Bronchial epithelial cell (primary cell): ENCODE measurements at places on chromosomes 3 and 15.
A peak's percentile ranks its signal among the peaks of the same experiment; 100 is the strongest.

DNA sequence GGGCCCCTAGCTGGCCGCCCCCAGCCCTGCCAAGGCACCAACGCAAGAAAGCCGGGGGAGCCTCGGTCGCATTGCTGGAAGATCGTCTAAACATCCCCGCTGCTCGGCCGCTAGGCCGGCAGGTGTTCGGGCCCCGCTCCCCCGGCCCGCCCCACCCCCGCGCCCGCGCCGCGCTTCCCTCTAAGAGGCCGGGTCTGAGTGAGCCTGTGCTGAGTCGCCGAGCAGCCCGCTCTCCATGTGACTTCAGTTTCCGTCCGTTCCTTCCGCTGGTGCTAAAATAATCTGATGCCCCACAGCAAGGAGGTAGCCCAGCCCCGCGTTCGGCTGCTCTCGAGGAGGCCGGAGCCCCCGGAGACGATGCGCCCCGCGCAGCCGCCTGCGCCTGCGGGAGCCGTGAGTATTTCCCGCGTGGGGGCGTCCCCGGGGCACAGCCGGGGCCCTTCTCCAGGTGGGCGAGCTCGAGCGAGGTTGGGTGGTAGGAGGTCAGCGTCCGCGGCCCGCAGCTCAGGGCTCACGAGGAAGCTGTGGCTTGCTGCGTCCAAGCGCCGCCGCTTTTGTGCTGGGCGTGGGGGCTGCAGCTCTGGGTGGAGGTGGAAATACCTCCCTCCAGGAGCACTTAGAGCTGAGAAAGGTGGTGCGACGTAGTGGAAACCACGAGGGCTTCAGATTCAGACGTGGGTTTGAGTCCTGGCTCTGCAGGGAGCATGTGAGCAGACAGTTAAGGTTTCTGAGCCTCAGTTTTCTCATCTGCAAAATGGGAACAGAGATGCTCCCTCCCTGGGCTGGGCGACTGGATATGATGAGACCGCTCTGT, at the start of gene NRROS:
NRROS (plus strand) TSS at position 212 of the 814 bp plus-strand sequence. CDS start 14,846 bp downstream, outside the sequence.
- peak; percentile 24 for DNase-seq

GRCh38 chr15:92870010-92870591, 30.0 kb upstream of the CHD2 start:
- peak; percentile 44 for DNase-seq

- no peak for DNase-seq
Measured at GRCh38 chr3:13673207-13673606, 124.3 kb downstream of the FBLN2 start.

DNA sequence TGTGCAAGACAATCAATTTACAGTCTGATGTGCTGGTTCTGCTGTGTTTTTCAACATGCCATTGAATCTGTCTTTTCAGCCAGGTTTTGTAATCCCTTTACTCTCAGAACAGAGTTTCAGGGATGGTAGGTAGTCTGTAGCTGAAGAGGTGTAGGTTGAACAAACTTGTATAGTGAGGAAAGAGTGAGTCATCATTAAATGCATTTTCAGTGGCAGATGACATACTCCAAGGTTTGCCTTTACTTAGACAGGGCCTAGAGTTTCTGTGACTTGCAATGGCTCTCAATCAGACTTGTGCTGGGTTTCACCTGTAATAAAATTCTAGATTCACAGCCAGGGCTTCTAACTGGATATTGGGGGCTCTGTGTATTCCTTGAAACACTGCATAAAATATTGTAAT, 94.6 kb downstream of the CYP19A1 start:
- DNase-seq = peak; percentile 80

DNA sequence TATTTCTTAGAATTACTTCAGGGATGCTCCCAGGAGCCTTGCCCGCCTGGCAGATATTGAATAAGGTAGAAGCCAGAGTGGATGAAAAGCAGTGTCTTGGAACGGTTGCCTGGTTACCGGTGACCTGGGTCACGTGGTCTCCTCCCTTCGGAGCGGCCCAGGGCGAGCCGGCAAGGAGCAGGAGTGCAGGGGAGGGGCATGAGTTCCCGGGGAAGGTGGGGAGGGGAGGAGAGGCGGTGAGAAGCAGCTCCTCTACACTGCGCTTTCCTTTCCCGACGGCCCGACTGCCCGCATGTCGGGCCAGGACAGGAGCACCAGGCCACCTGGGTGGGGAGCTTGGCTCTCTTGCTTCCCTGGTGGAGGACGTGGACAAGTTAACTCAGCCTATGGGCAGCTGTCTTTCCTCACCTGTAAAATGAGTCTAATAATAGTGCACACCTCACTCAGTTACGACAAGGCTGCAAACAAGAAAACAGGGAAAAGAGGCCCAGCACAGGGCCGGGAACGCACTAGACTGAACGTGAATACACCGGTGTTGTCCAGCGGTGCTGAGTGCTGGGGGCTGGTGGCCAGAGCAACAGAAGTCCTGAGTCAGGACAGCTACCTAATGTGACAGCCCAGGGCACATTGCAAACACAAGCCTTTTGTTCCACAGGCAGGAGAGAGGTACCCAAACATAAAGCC, 198.3 kb downstream of the ADAMTS9 start:
- DNase-seq = peak; percentile 57

DNA sequence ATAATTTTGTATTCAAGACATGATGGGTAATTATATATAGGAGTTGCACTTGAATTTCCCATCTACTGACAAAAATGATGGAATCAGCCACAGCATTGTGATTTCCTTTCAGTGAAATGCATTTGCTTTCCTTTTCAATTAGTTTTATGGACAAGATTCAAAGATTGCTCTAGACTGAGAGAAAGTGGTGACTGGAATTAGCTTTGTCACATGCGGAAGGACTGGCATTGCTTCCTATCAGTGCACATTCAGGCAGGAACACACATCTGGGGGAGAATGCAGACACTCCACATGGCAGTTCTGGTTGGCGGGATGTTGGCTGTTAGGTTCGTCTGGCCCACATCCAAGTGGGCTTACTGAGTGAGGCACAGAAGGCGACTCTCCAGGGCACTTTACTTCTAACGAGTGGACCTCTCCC, 399.3 kb upstream of the RGMA start:
- DNase-seq = no peak

- DNase-seq = no peak
Measured at GRCh38 chr3:130662501-130662996, 84.1 kb downstream of the PIK3R4 start.

GRCh38 chr15:41971895-41972252, 483 bp downstream of the EHD4 start:
- DNase-seq = no peak

GRCh38 chr15:73010154-73011152, 41.8 kb upstream of the NEO1 start:
- DNase-seq = peak; percentile 83

GRCh38 chr3:17423786-17424536, 318.5 kb downstream of the TBC1D5 start:
- DNase-seq = no peak

DNA sequence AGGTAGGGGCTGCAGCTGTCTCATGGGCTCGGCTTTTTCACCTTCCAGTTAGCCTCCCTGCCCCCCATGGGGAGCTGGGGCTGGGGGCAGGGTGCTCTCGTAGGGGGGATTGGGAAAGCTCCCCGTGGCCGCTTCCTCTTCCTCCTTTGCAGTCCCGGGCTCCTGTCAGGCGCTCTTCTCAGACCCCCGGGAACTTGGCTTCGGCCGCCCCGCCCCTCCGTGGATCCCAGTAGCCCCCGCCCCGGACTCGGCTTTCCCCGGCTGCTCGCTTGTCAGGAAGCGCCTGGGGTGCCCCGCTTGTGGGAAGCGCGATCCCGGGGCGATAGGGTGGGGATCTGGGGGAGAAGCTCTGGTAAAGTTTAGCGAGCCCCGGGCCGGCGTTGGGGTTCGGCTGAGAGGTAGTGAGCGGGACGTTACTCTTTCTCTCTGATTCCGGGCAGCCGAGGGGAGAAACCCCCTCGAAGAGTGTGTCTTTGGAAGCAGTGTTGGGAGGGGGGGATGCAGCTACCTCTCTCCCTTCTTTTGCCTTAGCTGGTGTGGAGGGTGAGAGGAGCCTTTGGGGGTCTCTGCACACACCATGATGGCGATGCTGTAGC, 611 bp downstream of the PIAS1 start:
- no peak for DNase-seq

GRCh38 chr15:56168394-56168793, 75.3 kb downstream of the RFX7 start:
- peak; percentile 80 for DNase-seq

- DNase-seq = no peak
Measured at GRCh38 chr15:90817117-90818057, 51.0 kb upstream of the FURIN start.

GRCh38 chr3:7188551-7188950, 327.6 kb downstream of the GRM7 start:
- peak; percentile 47 for DNase-seq

DNA sequence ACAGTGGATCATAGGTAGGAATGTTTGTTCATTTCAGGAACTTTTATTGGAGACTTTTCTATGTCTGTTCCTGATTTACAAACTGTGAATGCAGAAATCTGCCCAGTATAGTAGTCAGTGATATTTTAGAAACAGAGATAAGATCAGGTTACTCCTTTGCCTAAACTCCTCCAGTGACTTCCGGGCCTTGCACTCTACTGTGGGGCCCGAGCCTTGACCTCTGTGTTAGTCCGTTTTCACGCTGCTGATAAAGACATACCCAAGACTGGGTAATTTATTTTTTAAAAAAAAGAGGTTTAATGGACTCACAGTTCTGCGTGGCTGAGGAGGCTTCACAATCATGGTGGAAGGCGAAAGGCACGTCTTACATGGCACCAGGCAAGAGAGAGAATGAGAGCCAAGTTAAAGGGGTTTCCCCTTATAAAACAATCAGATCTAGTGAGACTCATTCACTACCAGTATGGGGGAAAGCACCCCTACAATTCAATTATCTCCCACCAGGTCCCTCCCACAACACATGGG, 127.1 kb downstream of the DNAJB8 start:
- DNase-seq = no peak

DNA sequence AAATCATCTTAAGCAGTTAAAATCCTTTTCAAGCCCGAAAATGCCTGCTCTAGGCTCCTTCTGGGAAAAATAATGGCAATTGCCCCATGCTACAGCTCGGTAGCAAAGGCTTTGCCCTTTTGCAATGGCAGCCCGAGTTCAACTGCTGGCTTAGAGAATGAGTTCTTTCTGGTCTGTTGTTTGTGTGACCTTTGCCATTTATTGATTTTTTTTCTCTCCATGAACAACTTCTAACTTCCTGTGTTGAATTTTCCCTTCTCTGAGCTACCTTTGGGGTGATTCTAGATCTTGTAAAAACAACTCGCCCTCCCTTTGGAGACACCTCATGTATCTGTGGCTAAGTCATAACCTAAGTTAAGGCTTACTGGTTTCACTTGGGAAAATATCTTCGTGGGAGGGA, 139.3 kb downstream of the PLCH1 start:
- DNase-seq = no peak

DNA sequence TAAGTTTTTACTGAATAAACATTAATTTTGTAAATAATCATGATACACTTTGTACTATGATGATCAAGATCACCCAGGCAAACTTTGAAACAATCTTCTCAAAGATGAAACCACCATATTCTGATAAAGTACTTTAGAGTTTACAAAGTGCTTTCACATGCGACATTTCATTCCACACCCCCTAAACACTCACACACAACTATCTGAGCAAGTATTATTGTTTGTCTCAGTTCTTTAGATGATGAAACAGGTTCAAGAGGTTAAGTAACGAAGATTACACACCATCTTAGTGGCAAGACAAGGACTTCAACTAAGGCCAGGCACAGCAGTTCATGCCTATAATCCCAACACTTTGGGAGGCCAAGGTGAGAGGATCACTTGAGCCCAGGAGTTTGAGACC, 37.6 kb downstream of the ZNF148 start:
- DNase-seq = no peak

DNA sequence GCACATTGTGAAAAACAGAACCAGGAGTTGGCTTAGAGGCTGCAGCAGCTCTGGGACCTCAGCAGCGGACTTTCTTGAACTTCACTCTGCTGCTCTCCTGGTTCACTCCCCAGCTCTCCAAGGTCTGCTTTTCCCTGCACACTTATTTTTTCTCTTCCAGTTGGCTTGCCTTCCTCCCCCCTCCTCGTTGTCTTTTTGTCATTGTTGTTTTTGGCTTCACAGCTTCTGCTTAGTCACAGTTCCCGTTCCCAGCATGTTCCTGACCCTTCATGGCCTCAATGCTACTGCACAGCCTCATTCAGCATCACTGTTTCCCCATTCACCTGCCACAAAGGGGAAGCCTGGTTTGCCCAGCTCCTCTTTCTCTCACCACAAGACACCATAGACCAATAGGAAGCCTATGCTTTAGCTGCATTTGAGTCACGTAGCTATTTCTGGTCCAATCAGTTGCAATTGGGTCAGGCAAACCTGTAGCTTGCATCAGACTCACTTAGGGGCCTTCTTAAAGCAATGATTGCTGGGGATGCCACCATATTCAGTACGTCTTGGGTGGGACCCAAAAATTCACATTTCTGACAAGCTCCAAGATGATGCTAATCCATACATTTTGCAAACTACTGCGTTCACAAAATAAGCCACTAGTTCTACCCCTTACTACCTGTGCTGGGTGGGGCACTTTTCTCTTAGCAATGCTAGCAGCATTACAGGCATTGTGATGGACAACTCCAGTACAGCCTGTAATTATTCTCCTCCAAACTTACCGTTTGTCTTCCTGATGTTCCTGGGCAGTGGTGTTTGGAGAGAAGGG, 7.8 kb upstream of the SUMF1 start:
- peak; percentile 66 for DNase-seq

DNA sequence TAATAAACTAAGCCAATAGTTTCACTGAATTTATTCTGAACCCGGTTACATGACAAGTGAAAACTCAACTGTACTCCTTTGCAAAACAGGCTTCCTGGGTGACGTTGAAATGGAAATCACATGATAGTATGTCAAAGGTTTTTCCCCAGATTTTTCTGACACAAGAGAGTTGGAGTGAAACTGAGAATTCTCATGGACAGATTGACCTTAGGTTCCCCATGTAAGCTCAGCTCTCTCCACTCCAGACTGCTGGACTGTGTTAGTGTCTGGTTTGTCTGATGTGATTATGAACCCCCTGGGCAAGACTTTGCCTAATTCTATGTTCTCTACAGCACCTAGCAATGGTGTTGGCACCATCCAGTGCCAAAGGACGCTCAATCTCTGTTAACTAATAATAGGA, 219.7 kb upstream of the COL8A1 start:
- no peak for DNase-seq

DNA sequence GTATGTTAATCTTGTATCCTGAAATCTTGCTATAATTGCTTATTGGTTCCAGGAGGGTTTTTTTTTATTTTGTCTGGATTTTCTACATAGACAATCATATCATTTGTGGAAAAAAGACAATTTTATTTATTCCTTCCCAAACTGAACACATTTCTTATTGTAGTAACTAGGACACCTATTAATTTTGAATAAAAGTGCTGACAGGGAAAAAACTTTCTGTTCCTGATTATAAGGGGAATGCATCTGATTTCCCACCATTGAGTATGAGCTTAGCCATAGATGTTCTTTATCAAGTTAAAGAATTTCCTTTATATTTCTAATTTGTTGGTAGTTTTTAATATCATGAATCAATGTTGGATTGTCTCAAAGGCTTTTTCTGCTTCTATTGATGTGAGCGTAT, 460.7 kb upstream of the CNTN3 start:
- no peak for DNase-seq

DNA sequence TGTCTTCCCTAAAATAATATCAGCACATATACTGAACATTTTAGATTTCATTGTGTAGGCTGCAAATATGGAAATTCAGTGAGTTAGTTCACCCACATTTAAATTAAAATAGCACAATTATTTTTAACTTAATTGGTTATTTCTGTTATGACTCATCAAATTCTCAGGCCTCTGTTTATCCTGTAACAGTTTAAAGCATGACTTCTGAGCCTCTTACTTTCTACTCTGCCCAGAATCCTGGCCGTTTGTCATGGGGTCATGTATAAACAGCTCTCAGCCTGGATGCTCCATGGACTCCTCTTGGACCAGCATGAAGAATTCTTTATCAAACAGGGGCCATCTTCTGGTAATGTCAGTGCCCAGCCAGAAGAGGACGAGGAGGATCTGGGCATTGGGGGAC, 12.2 kb downstream of the TUBGCP4 start:
- DNase-seq = no peak
